ENCODE measurements at places on chromosomes 7 and 10.

- no peak for DNase-seq
Measured at GRCh38 chr7:111568870-111569462, 6.7 kb upstream of the IMMP2L start.

DNA sequence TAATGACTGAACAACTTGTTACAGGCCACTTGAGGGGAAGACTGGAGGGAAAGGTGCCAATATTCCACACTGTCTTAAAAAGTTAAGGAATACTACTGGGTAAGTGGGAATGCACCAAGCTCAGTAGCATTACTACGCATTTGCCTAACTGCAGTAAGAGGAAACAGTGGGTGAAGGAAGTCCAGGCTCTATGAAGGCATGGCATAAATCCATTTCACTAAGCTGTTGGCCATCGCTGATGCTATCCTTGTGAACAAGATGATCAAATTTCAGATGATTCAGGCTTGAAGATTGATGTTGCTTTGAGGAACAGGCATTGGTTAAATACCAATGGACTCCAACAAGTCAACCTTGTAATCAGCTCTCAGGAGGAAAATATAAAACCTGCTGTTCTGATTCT lies 44.2 kb upstream of the TES start:
- no peak for DNase-seq

DNA sequence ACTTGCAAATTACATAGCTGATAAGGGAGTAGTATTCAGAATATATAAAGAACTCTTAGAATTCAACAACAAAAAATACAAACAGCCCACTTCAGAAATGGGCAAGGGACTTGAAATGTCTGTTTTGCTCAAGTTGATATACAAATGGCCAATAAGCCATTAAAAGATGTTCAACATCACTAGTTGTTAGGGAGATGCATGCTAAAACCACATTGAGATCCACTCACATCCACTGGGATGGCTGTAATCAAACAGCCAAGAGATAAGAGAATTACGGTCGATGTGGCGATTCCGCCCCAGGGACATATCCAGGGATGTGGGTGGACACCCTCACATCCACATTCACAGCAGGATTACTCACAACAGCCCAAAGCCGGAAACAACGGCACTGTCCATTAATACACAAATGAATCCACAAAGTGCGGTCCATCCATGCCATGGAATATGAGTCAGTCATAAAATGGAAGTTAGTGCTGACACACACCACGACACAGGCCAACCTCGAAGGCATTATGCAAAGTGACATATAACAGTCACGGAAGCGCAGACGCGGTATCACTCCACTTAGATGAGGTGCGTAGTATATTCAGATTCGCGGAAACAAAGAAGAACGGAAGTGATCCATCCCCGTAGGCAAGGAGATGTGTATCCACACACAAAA lies 227.8 kb downstream of the DNAJB6 start:
- DNase-seq: no peak

GRCh38 chr10:108862676-108863350 lies 1060.5 kb downstream of the XPNPEP1 start:
- no peak for DNase-seq

- DNase-seq: no peak
Measured at GRCh38 chr10:14478604-14479003, 147.9 kb upstream of the FRMD4A start.

DNA sequence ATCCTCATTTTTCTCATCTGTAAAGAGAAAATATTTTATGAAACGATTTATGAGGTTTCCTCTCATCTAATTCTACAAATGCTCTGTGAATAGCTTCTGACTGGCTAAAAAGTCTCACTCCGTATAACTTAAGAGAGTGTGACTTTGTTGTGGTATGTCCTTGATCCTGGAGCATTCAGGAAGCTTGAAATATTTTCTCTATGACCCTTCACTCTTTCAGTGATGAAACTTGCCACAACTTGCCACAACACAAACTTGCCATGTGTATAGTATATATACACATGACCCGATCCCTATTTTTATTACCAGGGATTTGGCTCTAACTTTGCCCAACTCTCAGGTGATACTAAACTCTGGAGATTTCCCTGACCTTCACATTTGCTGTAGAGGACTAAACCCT lies 74.1 kb downstream of the TES start:
- no peak for DNase-seq

DNA sequence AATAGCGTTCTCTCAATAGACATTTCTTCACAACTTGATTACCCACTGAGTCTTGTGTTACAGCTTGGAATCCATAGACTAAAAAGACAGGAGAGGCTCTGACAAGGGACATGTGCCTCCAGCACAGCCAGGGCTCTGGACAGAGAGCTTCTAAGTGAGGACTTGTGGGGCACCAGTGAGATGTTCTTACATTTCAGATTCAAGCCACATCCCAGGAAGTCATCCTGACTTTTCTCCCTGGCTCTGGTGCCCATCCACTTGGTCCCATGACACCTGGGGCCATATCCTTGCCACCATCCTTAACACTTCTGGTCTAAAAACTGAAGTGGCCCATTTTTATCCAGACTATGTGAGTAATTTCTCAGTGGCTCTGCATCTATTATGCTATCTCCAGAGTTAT lies 440.1 kb downstream of the TCERG1L start:
- no peak for DNase-seq

DNA sequence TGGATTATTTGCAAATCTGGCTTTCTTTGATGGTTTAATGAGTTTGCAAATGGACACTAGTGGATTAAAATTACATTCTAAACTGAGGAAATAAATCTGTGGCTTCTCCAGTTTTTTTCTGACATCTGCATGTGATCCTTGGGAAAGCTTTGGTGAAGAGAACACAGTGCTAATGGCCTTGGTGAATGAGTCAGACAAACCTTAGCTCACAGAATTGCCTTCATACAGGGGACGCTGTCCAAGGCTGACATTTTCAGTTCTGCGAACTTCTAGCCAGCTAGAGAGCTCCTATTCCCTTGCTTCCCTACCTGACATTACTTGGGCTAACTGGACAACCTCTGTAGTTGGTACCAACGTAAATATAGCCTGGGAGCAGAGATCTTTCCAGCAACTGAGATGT lies 21.2 kb downstream of the BMPER start:
- DNase-seq: no peak

DNA sequence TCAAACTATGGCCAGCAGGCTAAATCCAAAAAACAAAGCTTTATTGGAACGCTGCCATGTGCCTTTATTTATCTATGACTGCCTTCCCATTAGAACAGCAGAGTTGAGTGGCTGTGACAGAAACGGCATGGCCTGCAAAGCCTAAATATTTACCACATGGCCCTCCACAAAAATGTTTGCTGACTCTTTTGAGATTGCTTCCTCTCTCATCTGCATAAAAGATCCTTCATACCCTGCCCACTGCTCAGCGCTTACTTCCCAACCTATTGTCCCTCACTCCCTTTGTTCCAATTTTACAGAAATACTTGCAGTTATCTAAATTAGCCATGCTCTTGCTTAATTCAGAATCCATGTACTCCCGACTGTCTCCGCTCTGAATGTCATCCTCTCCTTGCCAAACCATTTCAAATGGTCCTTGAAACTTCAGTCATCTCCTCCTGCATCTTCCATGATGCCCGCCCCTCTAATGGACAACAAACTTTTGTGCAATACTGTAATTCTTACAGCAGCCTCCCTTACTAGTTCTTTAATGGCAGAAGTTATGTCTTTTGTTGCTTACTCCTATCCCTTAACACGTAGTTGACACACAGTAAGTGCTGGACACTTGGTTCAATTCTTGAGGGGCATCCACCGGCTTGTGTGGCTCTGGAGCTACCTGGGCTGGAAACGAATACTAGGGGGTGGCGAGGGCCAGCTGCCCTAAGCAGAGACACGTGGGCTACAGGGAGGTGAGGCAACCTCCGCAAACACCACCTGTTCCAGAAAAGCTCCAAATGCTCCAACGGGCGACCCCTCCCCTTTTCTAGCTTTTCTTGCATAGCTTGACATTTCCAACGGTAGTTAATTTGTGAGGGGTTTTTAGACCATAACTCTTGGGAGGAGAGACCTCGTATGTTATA lies 832 bp downstream of the XRCC2 start:
- DNase-seq: no peak

DNA sequence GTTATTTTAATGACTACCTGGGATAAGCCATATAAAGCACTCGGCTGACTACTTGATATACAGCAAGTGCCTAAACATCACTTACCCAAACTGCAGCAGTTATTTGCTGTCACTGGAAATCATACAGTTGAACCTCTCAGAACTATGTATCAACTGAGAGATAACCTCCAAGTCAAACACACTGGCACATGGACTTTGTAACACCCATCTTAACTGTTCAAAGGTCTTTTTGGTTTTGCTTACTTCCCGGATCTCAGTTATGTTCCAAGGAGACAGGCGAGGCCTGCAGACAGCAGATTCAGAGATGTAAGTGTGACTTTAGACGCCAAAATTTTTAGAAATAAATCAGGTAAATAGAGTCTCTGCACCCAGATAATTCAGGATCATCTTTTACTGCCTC lies 34.6 kb upstream of the DAGLB start:
- no peak for DNase-seq

GRCh38 chr7:106520962-106521514 lies 139.9 kb downstream of the CCDC71L start:
- DNase-seq: no peak

DNA sequence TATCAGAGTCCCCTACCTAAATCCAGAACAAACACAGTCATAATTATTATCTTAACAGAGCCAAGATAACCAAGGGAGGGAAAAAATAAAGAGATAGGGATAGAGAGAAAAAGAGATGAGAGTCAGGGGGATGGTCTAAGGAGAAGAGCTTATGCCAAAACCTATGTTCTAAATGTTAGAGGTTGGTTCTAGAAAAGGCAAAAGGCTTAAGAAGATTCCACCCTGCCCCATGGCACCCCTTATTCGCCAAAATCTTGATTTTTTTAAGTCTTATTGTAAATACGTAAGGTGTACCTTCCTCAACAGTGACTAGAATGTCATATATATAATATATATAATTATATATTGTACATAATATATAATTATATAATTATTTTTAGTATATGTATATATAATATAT lies 29.6 kb upstream of the CTNNA3 start:
- DNase-seq: no peak

DNA sequence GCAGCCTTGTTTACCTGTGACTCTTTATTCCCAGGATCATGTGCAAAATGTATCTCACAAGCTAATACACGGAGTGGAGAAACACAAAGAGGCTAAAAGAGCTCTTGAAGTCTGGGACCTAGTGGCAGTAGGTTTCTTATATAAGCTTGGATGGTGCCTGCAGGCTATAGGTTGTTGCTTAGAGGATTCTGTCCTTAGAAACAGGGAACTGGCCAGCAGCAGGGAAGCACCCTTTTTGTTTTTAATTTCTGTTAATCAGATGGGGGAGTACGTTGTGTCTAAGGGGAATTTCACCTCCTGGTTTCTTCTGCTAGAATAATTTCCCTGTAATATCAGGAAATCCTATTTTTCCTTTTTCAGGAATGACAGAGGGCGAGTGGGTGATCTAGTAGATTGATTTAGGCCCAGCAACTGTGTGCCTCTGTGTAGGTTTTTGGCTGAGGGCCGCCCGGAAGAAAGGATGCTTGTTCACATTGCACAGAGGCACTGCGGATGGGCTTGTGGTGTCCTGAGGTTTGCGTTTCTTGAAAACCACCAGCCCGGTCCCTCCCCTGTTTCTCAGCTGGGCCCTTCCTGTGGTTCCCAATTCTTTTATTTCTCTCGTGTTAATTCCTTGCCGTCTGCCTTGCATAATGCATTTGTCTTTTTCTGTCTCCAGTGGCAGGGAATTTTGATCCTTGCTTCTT lies 158.0 kb downstream of the CAMK1D start:
- DNase-seq: no peak
